ENCODE measurements at places on chromosomes 1 and 21.

- no peak for DNase-seq
Observed at GRCh38 chr1:230706887-230707731, 6.8 kb downstream of the AGT start.

DNA sequence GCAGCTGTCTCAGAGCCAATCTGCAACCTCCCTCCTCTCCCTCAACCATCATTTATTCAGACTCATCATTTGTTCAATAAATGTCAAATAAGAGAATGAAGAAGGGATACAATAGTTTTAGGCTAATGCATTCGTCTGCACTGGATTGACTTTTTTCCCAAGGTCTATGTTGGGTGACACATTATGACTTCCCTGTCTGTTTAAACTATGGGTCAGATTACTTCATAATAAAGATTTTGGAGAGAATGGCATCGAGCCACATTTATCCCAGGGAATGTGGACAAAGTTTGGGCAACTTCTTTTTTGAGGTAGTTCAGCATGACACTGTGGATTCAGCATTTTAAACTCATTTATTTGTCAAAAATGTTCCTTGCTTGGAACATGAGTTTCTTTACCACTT is 107.4 kb upstream of the ADGRL2 start:
- no peak for DNase-seq

- DNase-seq: no peak
Observed at GRCh38 chr1:231838521-231838920, 211.9 kb downstream of the DISC1 start.

- no peak for DNase-seq
Observed at GRCh38 chr1:199489594-199489993, 537.9 kb upstream of the NR5A2 start.

GRCh38 chr1:51738681-51739080 is 121.8 kb downstream of the OSBPL9 start:
- no peak for DNase-seq

- no peak for DNase-seq
Observed at GRCh38 chr1:68010090-68010489, 40.3 kb downstream of the DIRAS3 start.

GRCh38 chr1:56073614-56074006 is 505.8 kb downstream of the PLPP3 start:
- DNase-seq: no peak

- DNase-seq: no peak
Observed at GRCh38 chr1:58573705-58574591, 3.1 kb downstream of the TACSTD2 start.

DNA sequence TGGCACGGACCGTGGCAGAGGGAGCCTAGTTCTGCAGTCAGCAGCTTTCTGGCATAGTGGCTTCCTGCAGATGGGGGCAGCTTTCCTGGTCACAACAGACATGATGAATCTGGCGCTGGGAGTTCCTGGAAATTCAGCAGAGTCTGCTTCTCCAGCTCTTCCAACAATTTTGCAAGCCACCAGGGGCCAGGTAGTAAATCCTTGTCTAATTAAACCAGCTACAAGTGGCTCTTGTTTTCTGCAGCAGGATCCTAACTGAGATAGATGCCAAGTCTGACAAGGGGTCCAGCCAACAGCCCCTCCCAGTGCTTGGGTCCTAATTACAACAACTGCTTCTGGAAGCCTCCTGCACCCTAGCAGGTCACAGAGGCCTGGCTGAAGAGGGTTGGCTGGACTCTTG is 35.8 kb downstream of the TRIM62 start:
- no peak for DNase-seq

GRCh38 chr21:44980562-44981489 is 41.0 kb downstream of the SLX9 start:
- no peak for DNase-seq

DNA sequence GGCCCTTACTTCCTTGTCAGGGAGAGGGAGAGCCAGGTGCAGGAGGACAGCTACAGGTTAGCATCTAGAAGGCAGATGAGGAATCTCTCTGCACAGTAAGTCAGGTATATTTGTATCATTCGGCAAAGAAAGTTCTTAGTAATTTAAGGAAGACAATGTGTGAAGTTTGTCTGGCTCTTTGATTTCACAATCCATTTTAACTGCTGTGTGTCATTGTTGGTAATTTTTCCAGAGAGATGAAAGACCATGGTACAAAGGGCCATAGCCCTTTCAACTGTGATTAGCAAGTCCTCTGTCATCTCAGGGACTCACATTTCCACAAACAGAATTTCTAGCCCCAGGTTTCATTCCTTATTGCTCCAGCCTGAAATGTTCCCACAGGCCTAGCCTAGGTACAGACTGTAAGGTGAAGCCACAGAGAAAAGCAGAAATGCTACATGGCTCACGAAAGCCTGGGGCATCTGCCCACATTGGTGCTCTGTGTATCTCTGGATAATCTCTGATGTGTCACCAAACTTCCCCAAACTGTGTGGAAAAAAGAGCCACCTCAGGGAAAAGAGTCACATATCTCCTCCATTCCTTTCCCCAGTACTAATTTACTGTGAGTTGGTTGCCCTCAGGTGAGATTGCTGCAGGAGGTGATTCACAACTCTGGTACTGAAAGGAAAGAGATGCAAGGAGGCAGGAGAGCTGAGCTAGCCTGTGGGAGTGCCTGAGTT is 70.6 kb downstream of the SYT6 start:
- no peak for DNase-seq

GRCh38 chr21:27827972-27828371 is 861.1 kb upstream of the ADAMTS5 start:
- no peak for DNase-seq

DNA sequence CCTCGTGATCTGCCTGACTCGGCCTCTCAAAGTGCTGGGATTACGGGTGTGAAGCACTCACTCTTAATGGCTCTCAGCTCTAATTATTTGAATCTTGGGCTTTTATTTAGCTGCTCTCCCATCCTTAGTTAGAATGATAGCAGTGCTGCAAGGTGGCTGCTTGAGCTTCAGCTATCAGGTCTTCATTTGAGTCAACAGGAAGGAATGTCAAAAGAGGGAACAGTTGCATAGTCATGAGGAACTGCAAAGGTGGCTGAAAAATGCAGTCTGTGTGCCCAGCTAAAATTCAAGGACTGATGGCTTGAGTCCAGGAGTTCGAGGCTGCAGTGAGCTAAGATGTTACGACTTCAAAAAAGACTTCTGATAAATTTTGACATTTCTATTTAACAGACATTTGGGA is 55.6 kb downstream of the UCK2 start:
- DNase-seq: peak; percentile 47

- no peak for DNase-seq
Observed at GRCh38 chr1:211231873-211232272, 27.3 kb upstream of the RCOR3 start.

DNA sequence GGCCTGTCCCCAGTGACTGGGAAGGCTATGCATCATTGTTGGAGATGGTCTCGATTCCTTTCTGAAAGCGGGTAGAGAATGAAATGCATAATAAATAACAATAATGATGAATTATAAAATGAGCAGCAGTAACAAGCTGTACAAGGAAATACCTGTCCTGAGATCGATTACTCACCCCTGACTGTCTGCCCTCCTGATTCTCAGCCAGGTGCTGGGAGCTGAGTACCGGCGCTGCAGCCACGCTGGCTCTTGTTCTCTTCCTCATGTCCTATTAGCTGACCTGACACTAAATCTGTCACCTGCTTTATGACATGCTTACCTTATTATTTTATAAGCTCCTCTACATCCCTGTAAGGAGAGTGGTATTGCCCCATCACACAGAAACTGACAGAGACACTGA is 3.4 kb downstream of the AGPAT3 start:
- DNase-seq: no peak

GRCh38 chr1:156608036-156608674 is 6.9 kb upstream of the GPATCH4 start:
- peak; percentile 73 for DNase-seq

DNA sequence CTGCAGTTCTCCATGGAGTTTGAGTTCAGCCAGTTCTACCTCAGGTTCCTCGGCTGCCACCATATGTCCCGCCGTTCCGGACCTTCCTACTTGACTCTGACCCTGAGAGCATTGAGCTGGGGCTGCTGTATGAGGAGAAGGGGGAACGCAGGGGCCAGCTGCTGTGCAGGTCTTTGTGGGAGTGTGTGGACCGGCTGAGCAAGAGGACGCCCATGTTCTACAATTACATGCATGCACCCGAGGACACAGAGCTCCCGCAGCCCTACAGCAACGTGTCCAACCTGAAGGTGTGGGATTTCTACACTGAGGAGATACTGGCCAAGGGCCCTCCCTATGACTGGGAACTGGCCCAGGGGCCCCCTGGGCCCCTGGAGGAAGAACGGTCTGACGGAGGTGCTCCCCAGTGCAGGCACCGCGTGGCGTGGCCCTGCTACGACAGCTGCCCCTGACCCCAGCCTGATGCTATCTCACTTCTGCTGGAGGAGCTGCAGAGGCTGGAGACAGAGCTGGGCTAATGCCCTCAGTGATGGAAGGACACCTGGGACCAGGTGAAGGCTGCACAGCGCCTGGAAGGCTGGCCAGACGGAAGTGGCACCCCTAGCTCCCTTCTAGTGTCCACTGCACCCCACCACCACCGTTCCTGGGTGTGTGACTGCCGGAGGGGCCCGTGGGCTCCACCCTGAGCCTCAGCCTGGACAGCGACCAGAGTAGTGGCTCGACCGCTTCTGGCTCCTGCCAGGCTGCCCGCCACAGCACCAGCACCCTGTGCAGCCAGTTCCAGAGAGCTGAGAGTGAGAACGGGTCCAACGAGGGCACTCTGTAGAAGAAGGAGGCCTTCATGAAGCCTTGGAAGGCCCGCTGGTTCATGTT is 20.8 kb upstream of the NPPB start:
- no peak for DNase-seq

GRCh38 chr1:204704794-204705492 is 19.4 kb upstream of the LRRN2 start:
- no peak for DNase-seq

- DNase-seq: no peak
Observed at GRCh38 chr1:157367091-157367739, 185.1 kb downstream of the FCRL5 start.

DNA sequence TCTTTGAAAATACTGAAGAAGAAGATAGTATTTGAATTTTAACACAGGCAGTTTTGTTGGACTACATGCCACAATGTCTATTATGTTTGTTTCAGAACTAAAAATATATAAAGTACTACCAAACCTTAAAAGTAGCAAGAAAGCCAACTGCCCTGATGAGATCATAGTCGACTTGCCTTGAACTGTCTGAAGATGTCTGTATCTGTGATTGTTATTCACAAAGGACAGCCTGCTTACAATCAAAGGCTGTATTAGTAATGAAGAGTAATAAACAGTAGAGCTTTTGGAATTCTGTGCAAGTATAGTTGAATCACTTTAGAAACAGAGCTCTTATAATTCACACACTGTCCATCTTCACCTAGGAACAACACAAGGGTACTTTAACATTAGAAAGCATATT is 228.3 kb downstream of the NCAM2 start:
- no peak for DNase-seq

- no peak for DNase-seq
Observed at GRCh38 chr1:58982259-58982998, 198.6 kb upstream of the JUN start.

- DNase-seq: no peak
Observed at GRCh38 chr1:201947697-201948008, 1.3 kb upstream of the LMOD1 start.

DNA sequence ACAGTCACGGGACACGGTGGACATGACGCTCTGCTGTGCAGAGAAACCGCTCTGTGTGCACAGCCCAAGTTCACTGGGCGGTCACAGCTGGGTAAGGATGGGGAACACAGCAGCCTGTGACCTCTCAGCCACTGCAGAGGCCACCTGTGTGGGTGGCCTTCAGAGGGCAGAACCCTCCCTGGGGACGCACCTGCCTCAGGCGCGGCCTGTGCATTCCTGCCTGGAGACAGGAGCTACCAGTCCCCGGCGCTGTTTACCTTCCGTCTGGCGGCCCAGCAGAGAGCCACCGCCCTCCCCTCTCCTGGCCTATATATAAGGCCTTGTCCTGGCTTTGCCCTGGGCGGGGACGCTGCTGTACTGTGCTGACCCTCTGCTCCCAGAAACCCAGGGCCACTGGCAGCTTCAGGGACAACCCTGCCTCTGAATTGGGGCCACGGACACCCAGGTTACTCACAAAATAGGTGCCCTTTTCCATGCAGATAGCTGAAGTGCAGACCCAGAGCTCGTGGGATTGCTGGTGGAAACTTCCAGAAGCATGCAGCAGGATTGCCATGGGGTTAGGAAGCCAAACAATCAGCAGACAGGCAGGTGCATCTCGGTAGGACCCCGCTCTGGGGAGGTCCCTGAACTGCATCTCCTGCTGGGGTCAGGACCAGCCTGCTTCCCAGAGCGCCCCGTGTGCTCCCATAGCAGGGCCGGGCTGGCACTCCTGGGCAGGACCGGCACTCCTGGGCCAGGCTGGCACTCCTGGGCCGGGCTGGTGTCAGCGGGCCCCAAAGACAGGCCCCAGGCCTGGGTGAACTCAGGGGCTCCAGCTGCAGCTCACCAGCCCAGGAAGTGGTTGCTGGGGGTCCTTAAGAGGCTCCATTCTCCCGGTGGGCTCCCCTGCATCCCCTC is 83.6 kb downstream of the SIK1 start:
- peak; percentile 27 for DNase-seq

DNA sequence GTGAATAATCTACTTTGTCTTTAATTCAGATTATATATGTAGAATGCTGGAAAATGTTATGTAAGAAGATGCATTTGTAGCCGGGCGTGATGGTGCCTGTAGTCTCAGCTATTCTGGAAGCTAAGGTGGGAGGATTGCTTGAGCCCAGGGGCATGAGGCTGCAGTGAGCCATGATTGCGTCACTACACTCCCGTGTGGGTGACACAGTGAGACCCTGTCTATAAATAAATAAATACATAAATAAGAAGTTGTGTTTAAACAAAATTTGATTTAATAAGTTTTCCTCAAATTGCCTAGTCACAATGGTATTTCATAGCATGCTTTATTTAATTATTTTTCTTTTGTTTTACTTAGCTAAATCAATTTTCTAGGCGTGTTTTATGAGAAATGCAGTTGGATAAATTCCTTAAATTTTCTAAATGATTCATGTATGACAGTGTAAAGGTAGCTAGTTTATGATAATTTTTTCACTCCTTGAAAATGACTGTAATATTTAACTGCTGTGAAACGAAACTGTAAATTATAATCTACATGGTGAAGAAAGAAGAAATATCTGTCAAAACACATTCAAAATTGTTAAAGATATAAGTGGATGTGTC is 232.6 kb downstream of the SRGAP2C start:
- DNase-seq: no peak

DNA sequence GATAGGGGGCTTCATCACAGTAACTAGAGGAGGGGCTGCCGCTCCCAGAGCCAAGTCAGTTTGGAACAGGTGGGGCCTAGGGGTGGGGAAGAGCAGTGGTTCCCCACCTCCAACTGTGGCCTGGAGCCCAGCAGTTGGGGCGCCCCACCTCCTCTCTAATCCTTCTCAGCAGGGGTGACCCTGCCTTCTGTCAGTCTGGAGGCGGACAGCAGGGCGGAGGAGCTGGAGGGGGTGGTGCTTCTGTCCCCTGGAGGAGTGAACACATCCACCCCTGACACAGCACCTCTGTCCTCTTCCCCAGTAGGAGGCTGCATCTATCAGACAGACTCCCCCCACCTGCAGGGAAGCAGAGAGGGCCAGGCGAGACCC is 73.8 kb downstream of the MRPL37 start:
- no peak for DNase-seq

- no peak for DNase-seq
Observed at GRCh38 chr21:46037331-46038325, 56.1 kb downstream of the COL6A1 start.

- no peak for DNase-seq
Observed at GRCh38 chr1:225509770-225510169, 81.9 kb upstream of the LBR start.

Measured in urothelium cell line (cell line).